Smooth muscle cell of trachea (primary cell): ENCODE measurements at places on chromosomes 1 and 21. TPM values are rescaled to one million over a fixed set of nuclear protein-coding genes. Genes with fewer than 3 reads are reported as not detected.

The EFNA1 gene
- total RNA-seq: 0.17 and 0.44 TPM in 2 replicates

The DDAH1 gene
- total RNA-seq: 31.3 and 31.4 TPM in 2 replicates

The SH3BGRL3 gene
- 36.8 and 70.3 TPM in 2 replicates for total RNA-seq

The MPL gene
- not detected in 2 replicates for total RNA-seq

The TENT5C gene
- 2.6 and 6.0 TPM in 2 replicates for total RNA-seq

The SLC5A9 gene
- not detected in 2 replicates for total RNA-seq

The GBP5 gene
- 0.17 and 0.87 TPM in 2 replicates for total RNA-seq
